Dermis blood vessel endothelial cell (primary cell): ENCODE measurements at places on chromosomes 5 and 9. TPM values are rescaled to one million over a fixed set of nuclear protein-coding genes. Genes with fewer than 3 reads are reported as not detected.
A peak's percentile ranks its signal among the peaks of the same experiment; 100 is the strongest.

DNA sequence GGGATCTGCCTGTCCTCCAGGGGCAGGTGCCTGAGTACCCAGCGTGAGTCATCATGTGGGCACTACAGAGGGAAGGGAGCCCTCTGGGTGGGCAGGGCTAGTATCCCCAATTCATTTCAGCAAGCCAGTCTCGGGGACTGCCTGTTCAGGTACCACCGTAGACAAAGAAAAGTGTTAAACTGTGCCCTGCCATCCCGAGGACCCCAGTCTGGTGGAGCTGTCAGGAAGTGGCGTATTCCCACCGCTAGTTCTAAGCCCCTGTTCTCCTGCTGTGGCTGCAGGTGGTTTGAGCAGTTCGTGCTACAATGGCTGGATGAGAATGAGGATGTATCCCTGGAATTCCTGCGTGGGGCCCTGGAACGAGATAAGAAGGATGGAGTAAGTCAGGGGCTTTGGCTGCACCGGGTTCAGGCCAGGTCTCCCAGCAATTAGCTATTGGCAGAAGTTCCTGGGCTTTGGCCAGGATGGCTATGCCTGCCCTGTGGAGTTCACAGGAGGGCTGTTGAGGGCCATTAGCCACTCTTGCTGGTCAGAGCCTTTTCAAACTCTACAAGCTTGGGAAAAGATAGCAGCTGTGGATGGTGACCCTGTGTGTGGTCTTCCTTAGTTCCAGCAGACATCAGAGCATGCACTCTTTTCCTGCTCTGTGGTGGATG, 93.2 kb upstream of the RUSC2 start:
- DNase-seq = no peak

DNA sequence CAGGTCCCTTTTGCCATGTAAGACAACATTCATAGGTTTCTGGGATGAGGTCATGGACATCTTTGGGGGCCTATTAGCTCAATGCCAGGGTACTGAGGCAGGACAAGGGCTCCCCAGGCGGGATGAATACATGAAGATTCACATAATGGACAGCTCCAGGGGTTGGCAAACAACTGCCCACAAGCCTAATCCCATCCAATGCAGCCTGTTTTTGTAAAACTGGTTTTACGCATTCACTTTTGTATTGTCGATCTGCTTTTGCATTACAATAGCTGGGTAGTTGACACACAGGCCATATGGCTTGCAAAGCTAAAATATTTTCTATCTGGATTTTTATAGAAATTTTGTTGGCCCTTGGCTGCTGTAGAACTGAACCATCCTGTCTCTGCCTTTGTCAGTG, 248.5 kb upstream of the PANK3 start:
- DNase-seq = no peak

GRCh38 chr5:149006426-149006825, 56.4 kb downstream of the SH3TC2 start:
- no peak for DNase-seq

DNA sequence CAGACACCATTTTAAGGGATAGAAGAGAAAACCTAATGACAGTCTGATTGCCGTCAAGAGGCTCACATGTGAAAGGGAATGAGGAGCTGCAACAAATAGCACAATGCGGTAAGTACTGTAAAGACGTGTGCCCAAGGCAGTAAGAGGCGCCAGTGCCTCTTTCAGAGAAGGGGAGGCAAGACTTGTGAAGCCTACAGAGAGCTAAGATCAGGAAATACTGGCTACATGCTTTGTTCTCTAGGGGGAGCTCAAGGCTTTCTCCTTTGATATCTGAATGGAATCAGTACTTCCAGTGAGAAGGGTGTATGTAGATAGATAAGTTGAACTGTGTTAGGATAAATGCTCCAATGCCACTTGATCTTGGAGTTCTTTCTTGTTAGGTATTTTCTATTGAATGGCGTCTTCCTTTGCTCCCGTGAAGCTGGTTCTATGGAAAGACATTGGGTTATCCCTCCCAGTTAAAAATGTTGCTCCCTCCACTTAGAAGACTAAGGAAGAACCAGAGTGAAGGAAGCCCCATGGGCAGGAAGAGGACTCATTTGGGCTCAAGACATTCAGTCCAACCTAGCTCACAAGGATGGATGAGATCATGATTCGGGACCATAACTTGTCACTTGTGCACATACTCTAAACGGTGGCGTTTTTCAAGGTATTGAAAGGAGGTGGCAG, 23.5 kb upstream of the ALDOB start:
- peak; percentile 80 for DNase-seq

DNA sequence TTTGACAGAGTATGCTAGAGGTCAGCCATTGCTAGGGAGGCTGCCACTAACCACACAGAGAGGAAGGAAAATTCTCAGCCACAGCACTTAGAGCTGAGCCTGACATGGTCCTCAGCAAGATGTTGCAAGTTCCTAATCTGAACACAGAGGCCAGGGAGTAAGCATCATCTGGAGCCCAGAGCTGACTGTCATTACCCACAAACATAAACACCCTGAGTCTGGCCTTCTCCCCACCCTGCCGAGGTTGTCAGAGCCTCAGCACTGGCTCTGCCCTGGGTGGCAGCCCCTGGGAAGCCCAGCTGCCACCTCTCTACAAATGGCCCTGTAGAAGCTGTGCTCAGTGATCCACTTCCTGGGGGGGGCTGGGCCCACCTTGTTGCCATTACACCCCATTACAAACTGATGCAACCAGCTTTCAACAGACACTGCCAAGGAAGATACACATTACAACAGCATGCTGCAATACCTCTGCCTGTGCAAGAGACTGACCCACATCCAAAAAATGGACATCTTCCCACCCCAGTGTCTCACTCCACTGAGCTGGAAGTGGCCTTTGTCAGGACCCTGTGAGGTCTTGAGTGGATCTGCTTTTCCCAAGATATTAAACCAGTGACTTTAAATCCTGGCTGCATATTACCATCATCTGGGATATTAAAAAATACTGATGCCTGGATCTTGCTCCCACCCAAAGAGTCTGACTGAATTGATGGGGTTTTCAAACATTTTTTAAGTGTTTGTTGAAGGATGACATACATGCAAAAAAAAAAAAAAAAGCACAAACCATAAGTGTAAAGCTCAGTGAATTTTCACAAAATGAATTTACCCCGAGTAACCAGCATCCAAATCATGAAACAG, 33.0 kb downstream of the IRF1 start:
- no peak for DNase-seq

- peak; percentile 5 for DNase-seq
Measured at GRCh38 chr5:115168829-115169486, 750 bp downstream of the TRIM36 start.

DNA sequence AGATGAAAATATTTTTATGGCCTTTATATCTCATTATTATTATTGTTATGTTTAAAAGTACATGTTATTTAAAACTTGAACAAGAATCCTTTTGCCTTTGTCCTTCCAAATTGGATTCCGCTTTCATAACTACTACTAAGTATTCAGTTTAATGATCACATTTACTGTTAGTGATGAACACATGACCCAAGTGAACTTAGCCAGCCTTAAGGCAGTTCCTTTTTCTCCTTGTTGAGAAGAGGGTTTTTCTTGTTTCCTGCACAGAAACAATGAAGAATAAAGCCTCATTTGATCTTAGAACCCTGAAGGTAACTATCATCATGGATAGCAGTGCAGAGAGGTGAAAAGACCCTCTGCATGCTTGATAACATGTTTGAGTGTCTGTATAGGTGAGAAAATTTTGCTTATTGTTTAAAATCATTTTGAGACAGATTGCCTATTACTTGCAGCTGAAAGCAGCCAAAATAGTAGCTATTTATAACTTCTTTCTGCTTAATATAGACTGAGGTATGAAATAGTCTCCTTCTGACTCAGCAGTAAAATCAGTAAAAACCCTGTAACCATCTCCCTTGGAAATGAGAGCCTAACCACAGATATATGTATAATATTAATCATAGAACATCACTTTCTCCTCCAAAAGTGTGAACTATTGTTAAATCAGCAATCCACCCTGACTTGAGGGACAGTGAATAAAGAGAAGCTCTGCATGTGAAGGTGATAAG, 266.2 kb downstream of the SPATA31D1 start:
- DNase-seq = no peak

GRCh38 chr9:123590499-123590898, 234.5 kb downstream of the CRB2 start:
- no peak for DNase-seq

DNA sequence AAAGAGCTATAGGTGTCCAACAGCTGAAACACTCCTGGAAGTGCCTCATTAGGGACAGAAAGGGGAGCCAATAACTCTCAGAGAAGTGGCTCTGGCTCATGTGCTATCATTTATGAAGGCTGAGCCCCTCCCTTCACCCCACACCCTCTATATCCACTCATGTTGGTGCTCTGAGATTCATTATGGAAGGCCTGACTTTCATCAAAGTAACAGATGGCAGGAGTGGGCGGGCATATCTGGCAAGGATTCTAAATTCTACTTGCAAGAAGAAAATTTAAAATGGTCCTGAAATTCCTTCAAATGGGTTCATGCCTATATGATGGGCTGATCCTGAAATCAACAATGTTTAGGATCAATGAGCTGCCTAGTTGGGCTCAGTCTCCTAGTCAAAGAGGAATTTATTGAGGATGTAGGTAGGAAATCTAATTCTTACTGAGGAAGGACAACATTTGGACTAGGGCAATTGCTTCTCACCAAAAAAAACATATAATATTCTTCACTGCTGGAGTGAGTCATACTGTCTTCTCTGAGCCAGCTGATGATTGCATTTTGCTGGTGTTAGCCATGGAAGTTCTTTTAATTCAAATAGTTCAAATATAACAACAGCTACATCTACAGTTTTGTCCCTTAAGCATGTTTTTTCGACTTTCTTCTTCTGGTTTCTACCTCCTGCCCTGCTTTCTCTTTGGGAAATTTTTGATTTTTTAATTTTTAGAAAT, 23.5 kb downstream of the NMRK1 start:
- DNase-seq = no peak

DNA sequence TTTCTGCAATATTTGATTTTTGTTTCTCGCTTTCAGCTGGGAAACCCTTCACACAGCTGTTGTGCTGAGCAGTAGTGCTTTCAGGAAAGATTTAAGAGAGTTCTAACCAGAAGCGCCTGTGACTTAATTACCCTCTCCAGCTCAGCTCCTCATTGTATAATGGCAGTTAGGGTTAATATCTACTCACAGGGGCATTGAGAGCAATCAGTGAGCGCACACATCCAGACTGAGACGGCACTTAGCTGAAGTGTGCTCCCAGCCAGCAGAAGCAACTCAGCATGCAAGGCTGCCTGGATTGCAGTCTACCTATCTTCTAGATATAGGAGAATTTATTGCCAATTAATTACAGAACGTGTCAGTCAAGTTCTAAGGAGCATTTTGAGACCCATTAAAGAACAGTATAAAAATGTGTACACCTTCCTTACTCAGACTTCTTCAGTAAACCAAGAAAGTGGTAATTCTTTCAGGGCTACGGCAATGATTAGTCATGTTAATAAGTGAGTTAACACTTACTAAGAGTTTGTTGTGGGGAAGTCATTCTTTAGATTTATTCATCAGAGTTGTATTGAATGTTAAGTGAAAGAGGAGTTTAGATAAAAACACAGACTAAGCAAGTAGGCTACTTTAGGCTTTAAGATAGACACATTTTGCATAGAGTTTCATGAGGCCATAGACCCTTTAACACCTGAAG, 111.7 kb upstream of the PCAT7 start:
- no peak for DNase-seq

DNA sequence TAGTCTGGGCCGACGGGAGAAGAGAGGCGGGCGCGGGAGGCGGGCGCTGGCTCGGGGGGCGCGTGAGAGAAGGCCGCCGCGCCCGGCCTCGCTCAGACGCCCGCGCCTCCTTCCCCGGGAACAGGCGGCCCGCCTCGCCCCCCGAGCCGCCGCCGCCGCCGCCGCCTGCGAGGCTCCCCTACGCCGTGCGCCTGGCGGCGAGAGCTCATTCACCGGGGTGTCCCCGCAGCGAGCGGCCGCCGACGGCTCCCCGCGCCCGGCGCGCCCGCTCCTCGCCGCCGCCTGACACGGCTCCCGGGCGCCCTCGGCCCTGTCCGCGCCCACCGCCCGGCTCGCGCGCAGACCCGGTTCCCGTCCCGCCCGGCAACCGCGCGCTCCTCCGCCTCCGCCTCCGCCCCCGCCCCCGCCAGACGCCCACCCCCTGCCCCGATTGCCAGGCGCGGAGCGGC, at the start of gene GNAQ:
Gene GNAQ, minus strand, starts transcription at position 368 of the 449 bp plus-strand sequence. CDS start 576 bp downstream, outside the sequence.
- DNase-seq = no peak

DNA sequence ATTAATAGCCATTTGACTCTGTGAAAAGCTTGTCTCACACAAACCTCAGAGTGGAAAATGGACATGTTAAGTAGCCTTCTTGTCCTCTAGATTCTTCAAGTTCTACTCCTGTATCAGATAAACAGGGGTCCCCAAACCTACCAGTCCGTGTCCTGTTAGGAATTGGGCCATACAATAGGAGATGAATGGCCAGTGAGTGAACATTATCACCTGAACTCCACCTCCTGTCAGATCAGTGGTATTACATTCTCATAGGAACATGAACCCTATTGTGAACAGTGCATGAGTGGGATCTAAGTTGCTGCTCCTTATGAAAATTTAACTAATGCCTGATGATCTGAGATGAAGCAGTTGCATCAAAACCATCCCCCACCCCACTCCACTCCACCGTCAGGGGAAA, 136.3 kb downstream of the TMEM232 start:
- DNase-seq = peak; percentile 30

- no peak for DNase-seq
Measured at GRCh38 chr9:73095425-73095824, 56.2 kb upstream of the ANXA1 start.

DNA sequence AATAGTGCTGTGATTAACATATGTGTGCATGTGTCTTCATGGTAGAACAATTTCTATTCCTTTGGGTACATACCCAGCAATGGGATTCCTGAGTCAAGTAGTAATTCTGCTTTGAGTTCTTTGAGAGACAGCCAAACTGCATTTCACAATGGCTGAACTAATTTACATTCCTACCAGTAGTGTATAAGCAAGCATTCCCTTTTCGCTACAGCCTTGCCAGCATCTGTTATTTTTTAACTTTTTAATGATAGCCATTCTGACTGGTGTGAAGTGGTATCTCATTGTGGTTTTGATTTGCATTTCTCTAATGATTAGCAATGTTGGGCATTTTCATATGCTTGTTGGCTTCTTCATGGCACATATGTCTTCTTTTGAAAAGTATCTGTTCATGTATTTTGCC, 308.5 kb downstream of the ARRDC3 start:
- no peak for DNase-seq

- no peak for DNase-seq
Measured at GRCh38 chr5:178201927-178202235, 2.5 kb upstream of the HNRNPAB start.

The LHX3 gene
- not detected in 2 replicates for total RNA-seq

The PLK2 gene
- total RNA-seq = 435 and 601 TPM in 2 replicates

The LRRC19 gene
- not detected in 2 replicates for total RNA-seq

The FCN2 gene
- total RNA-seq = not detected in 2 replicates

The FAM221B gene
- total RNA-seq = not detected in 2 replicates

The CATSPER3 gene
- 0.34 TPM in 1 of 2 replicates, not detected in the other for total RNA-seq

The SMIM33 gene
- total RNA-seq = not detected in 2 replicates

The SLC6A7 gene
- not detected in 2 replicates for total RNA-seq

The ZNF608 gene
- 14.8 and 15.6 TPM in 2 replicates for total RNA-seq

The SPATA24 gene
- 8.0 and 10.0 TPM in 2 replicates for total RNA-seq
